ENCODE measurements at places on chromosomes 7 and 10.

GRCh38 chr10:23070913-23071218 is 24.5 kb upstream of the MSRB2 start:
- no peak for DNase-seq

DNA sequence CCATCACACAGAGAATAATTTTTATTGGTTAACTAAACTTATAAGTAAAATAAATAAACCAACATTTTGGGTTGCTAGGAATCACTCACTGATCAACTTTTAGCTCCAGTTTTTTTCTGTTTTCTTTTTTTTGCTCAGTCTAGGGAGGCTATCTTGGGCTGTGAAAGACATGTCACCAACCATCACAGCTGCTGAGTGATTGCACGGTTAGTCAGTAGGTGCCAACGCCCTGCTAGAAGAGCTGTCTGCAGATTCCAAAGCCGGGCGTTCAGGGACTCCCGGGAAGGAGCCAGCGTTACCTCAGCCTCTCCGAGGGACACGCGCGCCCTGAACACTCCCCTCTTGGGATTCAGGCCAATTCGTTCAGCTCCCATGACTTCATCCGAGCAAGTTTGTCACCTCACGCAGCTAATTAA is 604 bp upstream of the STAM start:
- no peak for DNase-seq

- DNase-seq = no peak
Measured at GRCh38 chr10:113044016-113044755, 94.1 kb downstream of the TCF7L2 start.

DNA sequence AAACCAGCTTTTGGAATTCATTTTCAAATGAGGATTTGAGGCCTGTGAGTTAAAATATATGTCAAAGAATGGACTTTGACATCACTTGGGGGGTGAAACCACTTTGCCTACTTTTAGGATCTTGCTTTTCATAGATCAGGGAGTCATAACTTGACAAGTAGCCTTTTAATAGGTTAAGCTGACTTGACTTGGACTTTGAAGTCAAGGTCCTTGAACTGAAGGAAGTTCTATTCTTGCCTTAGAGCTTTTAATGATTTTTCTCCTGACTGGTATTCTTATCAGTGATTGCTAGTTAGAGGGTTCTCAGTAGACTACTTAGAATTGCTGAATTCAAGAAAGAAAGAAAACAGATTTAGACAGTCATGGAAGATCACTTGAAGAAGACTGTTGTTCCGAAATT is 17.7 kb downstream of the AGR2 start:
- DNase-seq = no peak

GRCh38 chr7:24899161-24899560 is 80.8 kb downstream of the OSBPL3 start:
- DNase-seq = no peak

DNA sequence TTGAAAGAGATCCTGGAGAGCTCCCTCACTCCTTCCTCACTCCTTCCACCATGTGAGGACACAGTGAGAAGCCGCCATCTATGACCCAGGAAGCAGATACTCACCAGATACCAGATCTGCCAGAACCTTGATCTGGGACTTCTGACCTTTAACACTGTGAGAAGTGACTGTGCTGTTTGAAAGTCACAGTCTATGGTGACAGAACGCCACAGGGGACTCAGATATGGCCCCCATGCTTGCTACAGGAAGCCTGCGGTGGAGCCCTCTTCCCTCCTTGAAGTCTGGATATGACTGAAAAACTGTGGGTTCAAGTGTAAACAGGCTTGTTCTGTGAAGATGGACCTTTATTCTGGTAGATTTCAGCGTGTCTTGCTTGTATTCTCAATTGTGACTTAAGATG is 297.8 kb downstream of the KLF6 start:
- DNase-seq = no peak

DNA sequence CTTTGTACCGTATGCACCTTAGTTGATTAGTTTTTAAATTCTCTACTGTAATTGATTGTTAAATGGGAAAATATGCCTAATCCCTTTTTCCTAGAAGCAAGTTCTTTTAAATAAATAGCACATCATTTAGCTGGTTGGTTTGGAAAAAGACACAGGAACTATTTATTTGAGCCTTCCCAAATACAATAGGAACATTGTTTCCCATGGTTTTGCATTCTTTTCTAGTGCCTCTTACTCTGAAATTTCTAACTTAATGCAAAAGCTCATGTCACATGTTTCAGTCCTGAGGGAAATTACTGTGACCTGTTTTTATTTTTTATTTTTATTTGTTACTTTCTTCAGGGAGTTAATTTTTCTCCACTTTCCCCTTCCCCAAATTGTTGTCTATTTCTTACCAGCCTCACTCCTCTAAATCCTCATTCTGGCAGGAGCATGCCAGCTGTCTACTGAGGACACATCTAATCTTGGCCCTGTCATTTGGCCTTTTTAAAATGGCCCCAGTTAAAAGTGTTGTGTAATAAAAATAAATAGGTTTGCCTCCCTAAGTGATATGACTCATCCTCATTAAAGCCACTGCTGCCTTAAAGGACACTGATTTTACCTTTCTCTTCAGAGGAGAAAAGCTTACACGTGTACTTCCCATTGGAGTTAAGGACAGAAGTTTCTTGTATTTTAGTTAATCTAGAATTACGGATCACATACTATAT is 94.5 kb downstream of the PPP1R3A start:
- no peak for DNase-seq

GRCh38 chr10:109855746-109856145 is 67.6 kb downstream of the XPNPEP1 start:
- DNase-seq = no peak

DNA sequence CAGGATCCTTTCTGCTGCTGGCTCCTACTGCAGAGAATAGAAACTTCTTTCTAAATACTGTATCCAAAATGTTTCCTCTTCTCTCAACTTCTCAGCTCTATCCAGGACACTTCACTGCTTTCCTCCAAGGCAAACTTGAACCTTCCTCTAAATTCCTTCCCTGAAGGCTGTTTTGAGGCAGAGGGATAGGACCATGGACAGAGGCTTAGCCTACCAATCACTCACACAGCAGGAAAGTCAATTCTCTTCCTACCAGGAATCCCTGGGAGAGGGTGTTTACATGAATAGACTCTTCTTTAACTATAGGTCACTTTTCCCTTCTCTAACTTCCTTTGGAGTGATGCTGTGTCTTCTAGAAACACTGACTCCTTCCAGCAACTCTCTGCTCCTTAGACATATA is 115.6 kb upstream of the MKLN1 start:
- no peak for DNase-seq

- no peak for DNase-seq
Measured at GRCh38 chr10:77604063-77604462, 33.5 kb downstream of the KCNMA1 start.

GRCh38 chr10:11517150-11517549 is 94.3 kb downstream of the USP6NL start:
- no peak for DNase-seq

- DNase-seq = no peak
Measured at GRCh38 chr7:79298145-79298760, 155.2 kb downstream of the MAGI2 start.

DNA sequence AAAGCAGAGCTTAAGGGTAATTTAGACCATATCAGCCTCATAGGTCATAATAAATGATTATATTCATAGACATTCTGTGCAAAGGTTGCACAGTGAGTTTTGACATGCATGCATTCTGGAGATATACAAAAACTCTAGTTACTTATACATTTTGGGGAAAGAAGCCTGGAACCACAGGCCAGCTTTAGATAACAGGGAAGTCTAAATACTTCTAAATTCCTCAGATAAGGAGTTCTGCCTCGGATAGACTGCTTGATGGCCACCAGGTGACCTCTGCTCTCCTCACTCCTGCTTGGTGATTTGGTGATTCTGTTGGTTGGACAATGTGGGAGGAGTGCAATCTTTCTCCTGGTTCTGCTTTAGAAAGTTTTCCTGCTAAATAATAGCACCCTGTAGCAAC is 77.9 kb downstream of the SGMS1 start:
- DNase-seq = no peak

DNA sequence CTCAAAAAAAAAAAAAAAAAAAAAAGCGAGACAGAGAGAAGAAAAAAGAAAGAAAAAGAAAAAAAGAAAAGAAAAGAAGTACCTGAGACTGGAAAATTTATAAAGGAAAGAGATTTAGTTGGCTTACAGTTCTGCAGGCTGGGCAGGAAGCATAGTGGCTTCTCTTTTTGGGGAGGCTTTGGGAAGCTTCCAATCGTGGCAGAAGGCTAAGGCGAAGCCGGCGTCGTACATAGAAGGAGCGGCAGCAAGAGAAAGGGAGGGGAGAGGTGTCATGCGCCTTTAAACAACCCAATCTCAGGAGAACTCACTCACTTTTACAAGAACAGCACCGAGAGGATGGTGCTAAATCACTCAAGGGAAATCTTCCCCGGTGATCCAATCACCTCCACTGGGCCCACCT is 272.1 kb upstream of the FOXK1 start:
- no peak for DNase-seq

DNA sequence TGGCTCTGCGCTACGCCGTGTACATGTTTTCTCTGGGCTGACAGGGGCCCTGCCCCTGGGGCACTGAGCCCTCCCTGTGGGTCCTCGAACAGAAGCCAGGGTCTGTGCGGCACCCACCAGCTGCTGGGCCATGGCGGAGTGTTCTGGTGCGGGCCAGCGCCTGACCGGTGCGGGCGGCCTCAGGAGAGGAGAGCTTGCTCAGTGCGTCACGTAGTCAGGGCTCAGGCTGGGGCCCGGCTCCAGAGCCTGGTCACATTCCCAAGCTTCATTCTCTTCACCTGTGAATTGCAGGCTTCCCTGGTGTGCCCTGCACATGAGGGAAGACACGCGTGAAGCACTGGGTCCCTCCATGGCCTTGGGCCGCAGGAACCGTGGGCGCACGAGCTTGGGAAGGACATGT is 15.5 kb downstream of the GET4 start:
- no peak for DNase-seq

DNA sequence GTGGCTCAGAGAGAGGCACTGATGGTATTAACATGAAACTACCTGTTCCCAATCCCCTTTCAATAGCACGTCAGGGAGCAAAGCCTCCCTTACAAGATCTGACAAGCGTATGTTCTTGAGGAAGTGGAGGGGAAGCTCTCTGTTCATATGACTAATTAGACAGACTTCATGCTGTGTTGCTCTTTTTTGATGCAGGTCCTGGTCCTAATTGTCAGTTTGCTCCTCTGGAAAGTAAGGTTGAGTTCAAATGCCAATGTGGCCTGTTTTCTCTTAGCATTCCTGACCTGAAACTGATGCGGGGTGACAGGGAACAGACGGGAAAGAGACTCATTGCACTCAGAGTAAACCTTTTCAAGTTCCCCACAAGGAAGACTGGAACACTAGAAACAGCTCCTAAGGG is 27.0 kb upstream of the TBX20 start:
- no peak for DNase-seq

GRCh38 chr10:16425449-16425848 is 11.4 kb upstream of the PTER start:
- no peak for DNase-seq

DNA sequence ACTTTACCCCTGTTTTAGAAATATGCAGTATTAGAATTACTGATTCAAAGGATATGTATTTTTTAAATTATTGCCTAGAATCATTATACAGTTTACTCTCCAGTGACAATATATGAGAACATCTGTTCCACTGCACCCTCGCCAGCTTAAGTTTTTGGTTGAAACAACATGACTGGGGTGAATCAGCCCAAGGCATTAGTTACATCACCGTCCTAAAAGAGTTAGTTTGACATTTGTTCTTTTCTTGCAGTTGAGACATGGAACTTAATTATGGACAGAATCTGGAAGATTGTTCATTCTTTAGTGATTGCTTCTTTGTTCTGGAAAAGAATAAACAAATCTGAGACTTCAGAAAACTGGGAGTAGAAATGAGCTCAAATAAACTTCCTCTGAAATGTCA is 167.3 kb upstream of the DKK1 start:
- no peak for DNase-seq

DNA sequence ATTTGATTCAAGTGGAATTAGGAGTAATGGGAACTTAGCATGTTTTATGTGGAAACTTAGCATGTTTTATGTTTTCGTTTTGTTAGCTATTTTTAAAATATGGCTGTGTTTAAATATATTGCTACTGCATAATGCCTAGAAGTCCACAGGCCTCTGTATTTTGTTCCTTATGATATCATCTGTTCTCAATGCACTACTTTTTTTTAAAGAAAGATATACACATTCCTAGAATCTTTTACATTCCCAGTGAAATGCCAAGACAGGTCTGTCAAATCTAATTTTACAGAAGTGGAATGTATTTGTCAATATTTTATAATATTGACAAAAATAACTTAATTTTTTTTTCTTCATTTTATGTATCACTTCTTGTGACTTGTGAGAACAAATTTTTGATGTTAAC is 51.6 kb downstream of the ST7 start:
- no peak for DNase-seq

DNA sequence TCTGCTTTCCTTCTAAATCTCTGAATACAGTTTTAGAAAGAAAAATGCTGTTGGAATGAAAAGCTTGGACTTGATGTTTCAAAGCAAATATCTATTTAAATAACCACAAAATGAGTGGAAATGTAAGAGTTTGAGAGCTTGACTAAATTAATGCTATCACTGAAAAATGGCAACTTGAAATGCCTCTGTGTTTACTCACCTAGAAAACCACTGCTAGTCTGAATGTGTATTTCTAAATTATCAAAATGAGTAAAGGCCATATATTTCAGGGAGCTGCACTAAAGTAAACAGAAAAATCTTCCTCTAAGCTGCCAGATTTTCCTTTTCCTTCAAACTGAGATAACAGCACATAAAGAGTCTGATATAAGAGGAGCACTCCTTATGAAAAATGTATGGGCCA is 87.9 kb downstream of the DPY19L1 start:
- no peak for DNase-seq

DNA sequence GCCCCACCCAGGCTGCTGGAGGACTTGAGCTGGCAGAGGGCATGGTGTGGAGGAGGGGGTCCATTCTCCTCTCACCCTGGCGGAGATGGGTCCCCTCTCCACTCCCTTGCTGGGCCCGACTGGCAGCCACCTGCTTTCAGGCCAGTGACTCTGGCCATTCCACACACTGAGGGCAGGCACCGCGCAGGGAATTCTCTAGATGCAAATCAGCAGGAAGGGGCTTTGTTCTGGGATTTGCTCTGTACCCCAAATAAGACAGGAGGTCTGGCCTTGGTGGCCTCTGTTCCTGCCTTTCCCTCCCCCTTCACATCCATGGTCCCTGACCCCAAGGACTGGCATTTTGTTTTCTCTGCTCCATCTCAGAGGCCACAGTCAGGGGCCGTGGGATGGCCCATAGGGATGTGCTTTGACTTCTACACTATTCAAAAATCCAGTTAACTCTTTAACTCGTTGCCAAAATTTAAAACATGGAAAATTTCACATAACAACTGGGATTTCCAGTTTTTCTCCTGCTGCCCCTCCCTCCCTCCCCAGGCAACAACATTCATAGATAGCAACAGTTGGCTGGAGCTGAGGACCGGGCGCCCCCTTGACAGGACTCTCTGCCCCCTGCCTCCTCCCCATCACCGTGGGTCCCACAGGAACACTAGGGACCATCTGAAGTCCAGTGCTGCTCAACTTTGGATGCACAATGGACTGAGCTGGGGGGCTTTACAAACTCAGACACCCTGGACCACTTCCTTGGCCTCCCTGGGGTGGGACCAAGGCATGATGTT is 33.9 kb downstream of the PPIF start:
- DNase-seq = no peak
